Activated naive CD4-positive, alpha-beta T cell treated with anti-CD3 and anti-CD28 coated beads, Interleukin-2, amount 50 U/mL, for 16 hours (primary cell): ENCODE measurements at places on chromosomes 3 and 15.
A peak's percentile ranks its signal among the peaks of the same experiment; 100 is the strongest.

- DNase-seq = no peak
Observed at GRCh38 chr15:44082558-44083157, 112.4 kb downstream of the FRMD5 start.

GRCh38 chr3:178500631-178501030, 35.6 kb upstream of the KCNMB2 start:
- DNase-seq = no peak

GRCh38 chr3:56413911-56414310, 54.4 kb downstream of the ERC2 start:
- no peak for DNase-seq

DNA sequence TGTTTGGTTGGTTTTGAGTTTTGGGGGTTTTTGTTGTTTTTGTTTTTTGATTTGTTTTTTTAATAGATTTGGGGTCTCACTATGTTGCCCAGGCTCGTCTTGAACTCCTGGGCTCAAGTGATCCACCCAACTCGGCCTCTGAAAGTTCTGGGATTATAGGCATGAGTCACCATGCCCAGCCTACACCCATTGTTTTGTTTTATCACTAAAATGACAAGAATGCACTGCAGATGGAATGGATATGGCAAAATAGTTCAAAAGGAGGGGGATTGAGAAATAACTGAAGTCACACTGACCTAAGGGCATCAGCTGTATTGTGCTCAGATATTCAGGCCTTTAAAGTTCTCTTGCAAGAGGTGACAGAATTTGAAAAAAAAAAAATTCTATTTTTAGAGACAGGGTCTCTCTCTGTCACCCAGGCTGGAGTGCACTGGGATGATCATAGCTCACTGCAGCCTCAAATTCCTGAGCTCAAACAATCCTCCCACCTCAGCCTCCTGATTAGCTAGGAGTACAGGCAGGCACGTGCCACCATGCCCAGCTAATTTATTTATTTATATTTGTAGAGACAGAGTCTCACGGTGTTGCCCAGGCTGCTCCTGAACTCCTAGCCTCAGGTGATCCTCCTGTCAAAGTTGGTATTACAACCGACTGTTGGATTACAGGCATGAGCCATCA, 4.4 kb upstream of the RASA2 start:
- DNase-seq = no peak

- no peak for DNase-seq
Observed at GRCh38 chr3:31957106-31957505, 24.0 kb downstream of the OSBPL10 start.

GRCh38 chr3:172530101-172530561, 6.9 kb upstream of the TNFSF10 start:
- no peak for DNase-seq

DNA sequence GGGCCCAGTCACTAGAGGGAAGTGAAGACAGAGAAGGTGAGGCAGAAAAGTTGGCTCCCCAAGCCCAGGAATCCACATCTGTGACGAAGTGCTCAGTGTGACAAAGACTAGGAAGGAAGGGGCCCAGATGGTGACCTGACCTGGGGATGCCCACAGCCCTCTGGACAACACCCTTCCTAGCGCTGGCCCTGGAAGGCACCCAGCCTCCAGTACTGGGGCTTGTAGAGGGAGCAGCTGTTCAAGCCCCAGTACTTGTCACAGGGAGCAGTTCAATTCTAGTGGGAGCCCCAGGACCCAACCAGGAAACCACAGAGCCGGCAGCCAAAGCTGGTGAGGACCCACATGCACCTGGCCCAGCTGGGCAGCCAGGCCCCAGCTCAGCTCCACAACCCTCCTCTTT, 190.8 kb downstream of the XXYLT1 start:
- no peak for DNase-seq

- no peak for DNase-seq
Observed at GRCh38 chr3:110389005-110389404, 682.6 kb upstream of the NECTIN3 start.

DNA sequence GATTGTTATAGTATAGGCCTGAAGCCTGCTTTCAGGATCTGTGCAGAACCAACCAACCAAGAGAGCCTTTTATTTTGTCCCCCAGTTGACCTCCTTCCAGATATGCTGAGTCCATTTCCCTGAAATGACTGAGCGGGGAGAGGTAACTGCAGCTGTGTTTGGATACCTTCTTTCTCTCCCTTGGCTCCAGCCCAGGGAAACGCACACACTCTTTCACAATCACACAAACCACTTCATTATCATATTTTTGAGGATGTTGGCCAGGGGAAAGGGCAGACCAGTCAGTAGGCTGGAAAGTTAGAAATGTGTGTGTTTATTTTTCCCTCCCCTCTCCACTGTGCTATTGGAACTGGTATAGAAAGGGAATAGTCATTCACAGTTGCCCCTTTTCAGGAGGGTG, 417.7 kb upstream of the TBL1XR1 start:
- DNase-seq = no peak

DNA sequence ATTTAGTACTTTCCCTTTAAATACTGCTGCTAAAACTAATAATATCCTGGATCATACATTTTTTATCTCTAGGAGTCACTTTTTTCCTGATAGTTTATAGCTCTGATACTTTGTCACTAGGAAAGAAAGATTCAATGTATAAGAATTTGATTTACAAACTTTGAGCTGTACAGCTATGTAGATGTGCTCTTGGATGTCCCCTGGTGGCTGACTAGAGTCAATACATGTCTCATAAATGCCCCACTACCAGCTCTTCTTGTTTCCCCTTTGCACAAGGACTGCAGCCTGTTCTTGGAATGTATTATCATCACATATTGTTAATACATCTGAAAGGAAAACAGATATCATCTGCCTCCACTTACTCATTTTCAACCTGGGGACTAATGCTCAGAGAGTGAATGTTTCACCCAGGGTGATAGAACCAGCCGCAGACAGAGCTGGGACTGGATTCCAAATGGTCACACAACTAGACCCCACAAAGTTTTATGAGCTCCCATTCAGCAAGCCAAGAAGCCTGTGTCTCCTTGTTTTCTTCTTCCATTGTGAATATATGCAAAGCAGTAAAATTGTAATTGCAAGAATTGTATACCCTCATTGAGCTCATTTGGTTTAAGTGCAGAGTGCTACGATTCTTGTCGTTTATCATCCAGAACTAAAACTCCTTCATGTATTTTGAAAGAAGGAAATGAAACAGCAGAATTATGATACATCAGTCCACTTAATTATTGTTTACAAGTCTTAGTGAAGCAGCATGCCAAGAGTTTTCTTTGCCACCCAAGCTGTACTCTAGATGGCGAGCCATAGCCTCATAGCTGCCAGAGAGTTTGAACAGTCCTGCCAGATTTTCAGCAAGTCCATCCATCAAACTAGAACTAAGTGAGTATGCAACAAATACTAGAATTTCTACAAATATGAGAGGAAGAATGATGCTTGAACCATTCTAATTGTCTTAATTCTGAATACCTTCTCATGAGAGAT, 261.6 kb upstream of the LMCD1 start:
- DNase-seq = peak; percentile 17

GRCh38 chr3:43001556-43002121, 22.5 kb downstream of the GASK1A start:
- DNase-seq = no peak

- no peak for DNase-seq
Observed at GRCh38 chr15:41865490-41866055, 26.9 kb downstream of the PLA2G4B start.

- DNase-seq = no peak
Observed at GRCh38 chr3:169241630-169241990, 421.9 kb downstream of the MECOM start.

- no peak for DNase-seq
Observed at GRCh38 chr15:74500401-74500800, 39.4 kb upstream of the UBL7 start.

GRCh38 chr3:121096953-121097352, 188.9 kb downstream of the STXBP5L start:
- no peak for DNase-seq
